ENCODE measurements at places on chromosomes 11 and 22.

- DNase-seq = no peak
Observed at GRCh38 chr22:40224702-40225101, 47.0 kb downstream of the TNRC6B start.

- DNase-seq = no peak
Observed at GRCh38 chr22:43540529-43540923, 128.7 kb downstream of the MPPED1 start.

- no peak for DNase-seq
Observed at GRCh38 chr11:46477136-46477535, 85.6 kb upstream of the CHRM4 start.

DNA sequence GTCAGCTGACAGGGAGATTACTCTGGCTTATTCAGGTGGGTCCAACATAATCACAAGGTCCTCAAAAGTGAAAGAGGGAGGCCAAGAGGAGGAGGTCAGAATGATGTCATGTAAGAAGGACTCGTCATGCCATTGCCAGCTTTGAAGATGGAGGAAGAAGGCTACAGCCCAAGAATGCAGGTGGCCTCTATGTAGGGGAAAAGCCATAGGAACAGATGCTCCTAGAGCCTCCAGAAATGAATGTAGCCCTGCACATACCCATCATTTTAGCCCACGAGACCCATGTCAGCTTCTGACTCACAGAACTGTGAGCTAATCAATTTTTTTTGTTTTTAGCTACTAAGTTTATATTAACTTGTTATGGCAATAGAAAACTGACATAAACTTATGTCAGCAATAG, 171.1 kb downstream of the DBX1 start:
- DNase-seq = no peak

DNA sequence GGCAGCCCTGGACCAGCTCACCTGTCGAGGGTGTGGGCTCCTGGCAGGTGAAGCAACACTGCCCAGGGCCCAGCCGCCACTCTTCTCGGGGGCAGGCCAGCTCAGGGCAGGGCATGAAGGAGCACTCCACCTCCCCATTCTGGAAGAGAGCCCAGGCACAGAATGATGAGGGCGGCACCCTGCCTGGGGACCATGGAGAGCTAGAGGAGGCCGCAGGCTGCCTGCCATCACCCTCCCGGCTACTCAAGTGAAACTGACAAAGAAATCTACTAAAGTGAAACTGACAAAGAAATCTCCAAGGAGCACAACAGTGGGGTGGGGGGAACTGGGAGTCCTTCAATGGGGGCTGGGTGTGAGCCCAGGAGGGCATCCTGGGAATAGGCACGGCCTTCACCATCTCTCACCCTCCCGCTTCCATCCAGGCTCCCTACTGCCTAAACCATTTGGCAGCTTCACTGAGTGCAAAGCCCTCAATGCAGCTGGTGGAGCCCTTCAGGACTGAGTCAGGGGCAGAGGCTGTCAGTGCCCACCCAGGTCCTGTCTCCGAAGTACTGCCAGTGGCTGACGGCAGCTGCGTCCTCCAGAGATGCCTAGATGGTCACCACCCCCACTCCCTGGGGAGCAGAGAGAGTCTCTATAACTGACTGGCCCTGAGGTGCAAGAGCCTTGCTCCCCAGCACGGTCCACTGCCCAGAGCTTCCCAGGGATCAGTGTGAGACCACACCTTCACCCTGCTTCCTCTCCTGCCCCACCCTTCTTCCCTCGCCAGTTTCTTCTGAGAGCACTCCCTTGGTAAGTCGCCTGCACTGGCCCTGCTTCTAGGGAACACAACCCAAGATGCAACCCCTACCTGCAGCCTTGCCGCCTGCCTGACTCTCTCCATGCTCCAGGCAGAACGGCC, 21.7 kb downstream of the VWCE start:
- DNase-seq = no peak

DNA sequence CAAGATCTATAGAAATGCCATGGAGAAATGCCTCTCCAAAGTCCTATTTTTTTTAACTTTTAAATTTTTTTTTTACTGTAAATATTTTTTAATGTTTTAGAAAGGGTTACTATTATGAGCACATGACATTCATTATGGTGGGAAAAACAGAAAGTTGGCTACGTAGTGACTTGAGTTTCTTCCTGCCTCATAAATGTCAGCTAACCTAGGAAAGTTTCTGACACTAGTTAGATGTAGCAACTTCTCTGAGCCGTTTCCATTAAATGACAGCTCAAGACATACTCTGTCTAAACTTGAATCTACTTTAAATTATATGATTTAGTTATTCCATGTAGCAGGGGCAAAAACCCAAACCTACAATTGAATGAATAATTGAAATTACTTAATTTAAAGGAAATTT, 18.4 kb upstream of the CTSC start:
- DNase-seq = no peak

DNA sequence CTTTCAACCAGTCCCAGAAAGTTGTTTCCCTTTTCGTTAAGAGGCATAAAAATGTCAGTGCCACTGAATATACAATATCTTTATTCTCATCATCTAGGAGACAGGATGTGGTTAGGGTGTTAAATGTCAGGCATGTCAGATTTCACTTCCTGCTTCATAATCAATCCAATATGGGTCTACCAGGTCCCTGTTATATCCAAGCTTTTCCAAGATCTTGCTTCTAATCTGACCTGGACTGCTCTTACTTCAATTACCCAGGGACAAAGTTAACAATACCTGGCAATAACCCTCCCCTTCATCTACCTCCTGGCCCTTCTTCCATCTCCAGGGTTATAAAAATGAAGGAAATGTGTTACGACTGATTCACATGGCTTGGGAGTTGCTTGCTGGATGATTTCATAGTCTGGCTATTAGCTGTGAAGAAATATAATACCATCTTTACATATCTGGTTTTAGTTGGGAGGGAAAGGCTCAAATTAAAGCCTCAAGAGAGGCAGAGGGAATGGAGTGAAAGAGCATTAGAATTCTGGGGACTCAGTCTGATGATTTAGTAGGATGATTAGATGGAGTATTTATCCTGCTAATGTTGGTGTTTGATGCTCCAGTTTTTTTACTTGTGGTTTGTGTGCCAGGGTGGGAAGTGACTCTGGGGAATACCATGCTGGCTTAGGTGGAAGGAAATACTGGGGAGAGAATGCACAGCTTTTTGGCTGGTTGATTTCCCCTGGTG, 534.3 kb downstream of the ETS1 start:
- no peak for DNase-seq

GRCh38 chr22:46902998-46903916, 140.8 kb downstream of the TBC1D22A start:
- DNase-seq = no peak

GRCh38 chr11:112637076-112637475, 324.1 kb upstream of the NCAM1 start:
- DNase-seq = peak; percentile 95

- no peak for DNase-seq
Observed at GRCh38 chr11:107836851-107837250, 21.7 kb downstream of the SLC35F2 start.

DNA sequence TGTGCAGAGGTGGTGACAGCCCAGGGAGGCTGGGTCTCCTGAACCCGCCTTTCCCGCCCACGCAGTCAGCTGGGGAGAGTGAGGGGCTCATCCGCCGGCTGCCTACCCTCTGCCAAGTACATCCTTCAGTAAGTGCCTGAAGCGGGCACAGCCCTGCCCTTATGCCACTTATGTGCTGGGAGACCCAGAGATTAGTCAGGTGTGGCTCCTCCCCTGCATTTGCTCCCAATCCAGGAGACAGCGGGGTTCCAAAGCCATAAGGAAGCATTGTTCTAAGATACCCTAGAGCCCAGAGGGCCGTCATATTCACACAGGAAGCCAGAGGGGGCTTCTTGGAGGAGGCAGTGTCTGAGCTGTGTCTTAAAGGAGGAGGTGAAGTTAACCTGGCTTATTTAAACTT, 5.8 kb upstream of the PPP6R3 start:
- no peak for DNase-seq

GRCh38 chr11:73359341-73359740, 16.9 kb upstream of the RELT start:
- DNase-seq = no peak

GRCh38 chr22:17035246-17035645, 27.2 kb upstream of the GAB4 start:
- no peak for DNase-seq

- DNase-seq = no peak
Observed at GRCh38 chr22:47388778-47389177, 626.3 kb downstream of the TBC1D22A start.

DNA sequence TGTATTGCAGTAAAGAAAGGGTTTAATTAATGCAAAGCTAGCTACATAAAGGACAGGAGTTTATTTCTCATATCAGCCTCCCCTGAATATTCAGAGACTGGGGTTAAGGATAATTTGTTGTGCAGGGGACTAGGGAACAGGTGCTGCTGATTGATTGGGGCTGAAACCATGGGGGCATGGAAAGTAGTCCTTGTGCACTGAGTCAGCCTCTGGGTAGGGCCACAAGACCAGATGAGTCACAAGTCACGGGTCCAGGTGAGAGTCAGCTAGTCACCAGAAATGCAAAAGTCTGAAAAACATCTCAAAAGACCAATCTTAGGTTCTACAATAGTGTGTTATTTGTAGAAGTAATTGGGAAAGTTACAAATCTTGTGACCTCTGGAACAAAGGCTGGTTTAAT, 32.9 kb upstream of the SYT13 start:
- no peak for DNase-seq

DNA sequence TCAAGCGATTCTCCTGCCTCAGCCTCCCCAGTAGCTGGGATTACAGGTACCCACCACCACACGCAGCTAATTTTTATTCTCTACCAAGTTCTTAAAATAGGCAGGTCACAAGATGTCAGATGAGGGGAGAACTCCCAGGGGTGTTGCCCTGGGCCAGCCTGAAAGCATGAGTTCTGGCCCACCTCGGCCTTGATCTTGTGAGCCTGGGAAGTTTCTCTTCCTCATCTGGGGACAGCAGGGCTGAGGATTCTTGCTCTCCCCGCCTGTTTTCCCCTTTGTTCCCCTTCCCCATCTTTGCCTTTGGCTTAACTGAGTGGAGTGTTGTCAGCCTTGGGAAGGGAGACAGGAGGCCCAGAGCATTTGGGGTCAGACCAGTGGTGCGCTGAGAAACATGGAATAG, 3.5 kb downstream of the PDXP start:
- no peak for DNase-seq

DNA sequence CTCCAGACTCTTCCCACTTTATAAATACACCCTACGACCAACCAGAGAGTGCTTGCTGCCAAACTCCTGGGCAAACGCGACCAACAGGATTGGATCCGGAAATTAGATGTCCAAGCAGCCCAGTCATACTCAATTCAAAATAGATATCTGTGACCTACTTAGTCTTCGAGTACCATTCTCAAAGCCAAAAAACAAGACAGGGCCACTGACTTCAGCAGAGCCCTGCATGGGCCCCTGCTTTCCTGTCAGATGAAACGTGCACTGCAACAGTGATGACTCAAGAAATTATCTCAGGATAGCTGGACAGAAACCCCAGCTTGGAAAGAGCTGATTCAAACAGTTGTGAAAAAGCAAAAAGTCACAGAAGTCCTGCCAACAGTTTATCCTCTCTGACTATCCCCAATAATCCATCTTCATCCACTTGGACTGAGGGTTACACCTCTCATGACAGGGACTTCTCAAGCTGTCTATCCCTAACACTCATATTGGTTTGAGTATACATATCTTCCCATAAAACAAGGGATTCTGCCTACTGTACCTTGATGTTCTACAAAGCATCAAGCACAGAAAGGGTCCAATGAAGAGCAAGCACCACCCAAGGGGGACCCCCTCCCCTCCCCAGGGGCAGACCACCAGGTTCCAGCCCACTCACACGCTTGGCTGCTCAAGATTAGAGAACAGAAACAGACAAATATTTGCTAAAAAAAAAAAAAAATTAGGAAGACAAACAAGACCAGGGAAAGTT, 17.4 kb downstream of the SMCO4 start:
- DNase-seq = no peak

DNA sequence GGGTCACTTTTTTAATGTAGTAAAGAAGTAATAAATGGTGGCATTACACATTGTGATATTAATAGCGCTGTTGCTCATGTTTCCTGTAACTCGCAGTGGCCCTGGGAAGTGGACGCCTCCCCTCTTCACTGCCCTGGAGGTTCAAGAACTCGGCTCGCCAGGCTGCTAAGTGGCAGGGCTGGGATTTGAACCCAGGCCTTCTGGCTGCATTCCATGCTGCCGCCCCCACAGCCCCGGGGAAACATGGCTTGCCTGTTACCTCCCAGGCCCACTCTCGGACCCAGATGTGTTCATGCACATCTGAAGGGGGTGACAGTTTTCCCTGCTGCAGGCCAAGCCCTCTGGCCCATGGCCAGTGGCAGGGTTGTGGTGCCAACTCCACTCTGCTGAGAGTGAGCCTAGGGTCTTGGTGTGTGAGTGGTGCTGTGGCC, 25.0 kb upstream of the MGAT3 start:
- no peak for DNase-seq

DNA sequence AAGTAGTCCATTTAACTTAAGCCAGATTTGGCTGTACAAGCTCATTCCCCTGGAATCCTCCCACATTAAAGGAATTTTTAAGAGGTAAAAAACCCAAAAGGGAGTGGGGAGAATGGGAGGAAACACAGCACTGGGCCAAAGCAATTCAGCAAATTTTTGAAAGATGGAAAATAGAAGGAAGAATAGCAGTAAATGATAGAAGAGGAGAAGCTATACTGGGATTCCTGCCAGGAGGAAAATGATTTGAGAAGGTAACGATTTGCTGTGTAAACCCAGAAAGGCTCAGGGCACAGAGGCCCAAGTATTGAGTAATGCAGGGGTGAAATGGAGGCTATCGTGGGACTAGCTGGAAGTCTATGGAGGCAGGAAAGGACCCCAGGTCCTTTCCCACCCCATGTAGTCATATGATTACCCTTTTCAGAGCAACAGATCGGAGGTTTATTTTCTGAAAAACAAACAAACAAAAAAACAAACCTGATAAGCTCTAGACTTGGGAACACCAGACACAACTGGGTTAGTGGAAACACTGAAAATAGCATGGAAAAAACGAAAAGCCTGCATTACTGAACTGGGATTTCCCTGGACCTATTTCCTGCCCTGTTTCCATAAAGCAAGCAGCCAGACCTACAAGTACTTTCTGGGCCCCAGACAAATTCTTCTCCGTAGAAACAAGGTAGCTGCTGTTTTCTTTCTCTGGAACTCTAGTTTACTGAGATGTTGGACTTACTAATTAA, 140.0 kb downstream of the SWAP70 start:
- no peak for DNase-seq

DNA sequence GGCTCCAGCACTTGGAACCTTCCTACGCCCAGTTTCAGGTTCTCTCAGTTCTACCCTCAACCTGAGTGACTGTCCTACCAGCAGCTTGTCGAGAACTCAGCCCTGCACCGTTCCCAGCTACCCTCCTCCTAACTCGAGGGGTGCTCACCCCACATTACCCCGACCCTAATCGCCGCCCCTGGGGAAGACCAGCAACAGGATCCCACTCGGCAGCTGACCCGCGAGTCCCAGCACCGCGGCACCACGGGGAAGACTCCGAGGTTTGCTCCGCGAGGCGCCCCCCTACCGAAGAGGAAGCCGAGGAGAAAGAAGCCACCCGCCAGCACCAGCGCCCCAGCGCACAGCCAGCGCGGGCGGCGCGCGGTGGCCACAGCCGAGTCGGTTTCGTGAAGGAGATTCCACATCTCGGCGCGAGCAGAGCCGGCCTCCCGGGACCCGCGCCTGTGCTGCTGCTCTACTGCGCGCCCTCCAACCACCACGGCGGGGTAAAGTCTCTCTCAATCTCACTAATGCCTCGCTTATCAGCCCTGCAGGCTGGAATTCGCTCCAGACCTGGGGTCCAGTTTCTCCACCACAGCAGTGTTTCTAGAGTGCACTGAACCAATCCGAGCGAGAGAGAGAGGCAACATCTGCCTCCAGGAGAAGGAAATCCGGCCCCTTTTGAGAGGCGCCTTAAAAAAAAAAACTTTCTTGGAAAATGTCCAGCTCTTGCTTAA, at the start of gene FOLH1:
FOLH1 (minus strand) TSS at position 597 of the 716 bp plus-strand sequence; CDS start at position 404, 193 bp downstream.
- no peak for DNase-seq
